ENCODE measurements at places on chromosomes 3 and 15. TPM values are rescaled to one million over a fixed set of nuclear protein-coding genes. Genes with fewer than 3 reads are reported as not detected.

LTK gene
- 9.2 TPM for total RNA-seq

- H3K27me3 ChIP-seq, result no peaks in the 10 kb centered on the region
- H3K4me3 ChIP-seq, result no peak overlapping the region
- H3K36me3 ChIP-seq, result no peaks in the 10 kb centered on the region
- no peak overlapping the region for H3K27ac ChIP-seq
- H3K4me1 ChIP-seq, result peaks cover 6% of the 10 kb centered on the region
These were observed 53.6 kb downstream of the RHCG start for GRCh38 chr15:89442671-89443307.

DNA sequence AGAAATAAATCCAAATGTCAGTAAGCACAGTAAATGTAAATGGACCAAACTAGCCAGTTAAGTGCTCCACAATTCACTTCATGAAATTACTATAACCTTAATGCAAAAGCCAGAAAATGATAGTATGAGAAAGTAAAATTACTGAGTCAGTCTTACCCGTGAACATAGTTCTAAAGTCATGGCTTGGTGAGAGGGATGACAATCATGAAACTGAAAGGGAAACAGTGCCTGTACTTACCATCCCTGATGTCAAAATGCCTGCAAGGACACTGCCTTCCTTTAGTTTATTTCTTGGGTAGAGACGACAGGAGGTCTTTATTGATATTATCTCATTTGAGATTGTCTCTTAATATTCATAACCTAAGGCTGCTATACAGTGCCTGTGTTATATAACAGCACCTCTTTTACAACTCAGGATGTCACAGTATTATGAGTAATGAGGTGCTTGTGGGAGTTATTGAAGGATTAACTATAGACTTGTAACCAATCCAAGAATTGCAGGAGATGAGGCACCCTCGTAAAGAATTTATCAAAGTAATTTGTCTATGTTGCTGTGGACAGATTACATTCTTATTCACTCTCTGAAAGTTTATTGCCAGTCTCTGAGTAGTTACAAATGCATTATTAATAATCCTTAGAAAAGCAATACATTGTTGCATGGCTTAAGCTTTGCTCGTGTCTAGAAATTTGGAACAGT, 142.9 kb upstream of the BFSP2 start:
- DNase-seq, result no peak
- no peaks in the 10 kb centered on the region for H3K36me3 ChIP-seq
- 0 out of 2 replicates have a peak, but pooled peaks cover 12% of the 10 kb centered on the region for H3K27me3 ChIP-seq
- no peak overlapping the region for H3K27ac ChIP-seq

DNA sequence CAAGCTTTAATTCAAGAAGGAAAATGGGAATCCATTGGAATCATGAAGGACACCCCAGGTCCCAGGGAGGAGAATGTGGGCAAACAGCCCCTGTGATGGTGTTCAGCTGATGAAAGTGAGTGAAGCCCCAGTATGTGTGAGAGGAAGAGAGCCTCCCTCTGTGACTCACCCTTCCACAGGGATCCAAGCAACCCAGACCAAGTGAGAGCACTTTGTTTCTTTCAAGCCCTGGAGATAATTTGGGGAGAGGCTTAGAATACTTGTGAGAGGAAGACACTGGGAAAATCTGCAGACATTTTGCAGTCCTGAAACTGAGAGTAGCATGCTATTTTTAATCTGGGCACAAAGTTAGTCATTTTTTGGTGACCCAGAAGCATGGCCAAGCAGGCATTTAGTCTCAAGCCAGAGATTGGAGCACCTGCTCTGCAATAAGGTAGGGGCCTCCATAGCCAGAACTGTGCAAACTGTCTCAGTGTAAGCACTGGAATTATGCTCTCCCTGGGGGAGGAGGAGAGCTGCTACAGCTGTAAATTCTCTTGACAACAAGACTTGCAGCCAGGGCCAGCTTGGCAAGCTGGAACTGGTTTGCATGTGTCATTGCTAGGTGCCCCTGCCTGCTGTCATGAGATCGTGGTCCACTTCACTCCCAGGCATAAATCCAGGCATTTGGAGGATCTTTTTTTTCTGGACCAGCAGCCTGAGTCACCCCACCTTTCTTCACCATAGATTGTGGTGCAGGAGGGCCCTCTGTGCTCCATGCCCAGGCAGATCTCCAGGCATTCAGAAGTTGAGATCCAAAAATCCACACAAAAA, 537.8 kb upstream of the DPPA4 start:
- H3K36me3 ChIP-seq, result no peaks in the 10 kb centered on the region
- no peaks in the 10 kb centered on the region for H3K4me1 ChIP-seq
- no peaks in the 10 kb centered on the region for H3K27me3 ChIP-seq
- no peak for DNase-seq
- H3K4me3 ChIP-seq, result no peak overlapping the region
- no peak overlapping the region for H3K27ac ChIP-seq

DNA sequence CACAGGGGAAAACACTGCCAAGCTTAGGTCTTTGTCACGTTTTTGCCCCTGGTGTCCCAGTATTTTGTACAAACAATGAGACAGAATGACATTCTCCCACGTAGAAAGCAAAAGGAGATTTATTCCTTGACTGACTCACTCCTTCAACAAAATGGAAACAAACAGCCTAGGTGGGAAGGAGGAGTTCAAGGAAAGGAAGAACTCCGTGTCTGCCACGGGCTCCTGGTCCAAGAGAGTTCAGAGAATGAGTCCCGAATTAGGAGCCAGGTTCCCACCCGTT, 8.1 kb downstream of the TLE3 start:
- no peaks in the 10 kb centered on the region for H3K27me3 ChIP-seq
- peaks cover 54% of the 10 kb centered on the region for H3K36me3 ChIP-seq
- DNase-seq, result no peak
- no peaks in the 10 kb centered on the region for H3K4me1 ChIP-seq
- H3K27ac ChIP-seq, result no peak overlapping the region
- H3K4me3 ChIP-seq, result no peak overlapping the region

- peaks cover 3% of the 10 kb centered on the region for H3K4me1 ChIP-seq
- no peak overlapping the region for H3K27ac ChIP-seq
- no peaks in the 10 kb centered on the region for H3K36me3 ChIP-seq
- DNase-seq, result no peak
- H3K27me3 ChIP-seq, result no peaks in the 10 kb centered on the region
These were observed 9.2 kb downstream of the SLC25A36 start for GRCh38 chr3:140950863-140951262.

GRCh38 chr3:33124638-33125037, 10.8 kb downstream of the CRTAP start:
- no peaks in the 10 kb centered on the region for H3K4me1 ChIP-seq
- peaks cover 15% of the 10 kb centered on the region for H3K36me3 ChIP-seq
- no peaks in the 10 kb centered on the region for H3K27me3 ChIP-seq

DNA sequence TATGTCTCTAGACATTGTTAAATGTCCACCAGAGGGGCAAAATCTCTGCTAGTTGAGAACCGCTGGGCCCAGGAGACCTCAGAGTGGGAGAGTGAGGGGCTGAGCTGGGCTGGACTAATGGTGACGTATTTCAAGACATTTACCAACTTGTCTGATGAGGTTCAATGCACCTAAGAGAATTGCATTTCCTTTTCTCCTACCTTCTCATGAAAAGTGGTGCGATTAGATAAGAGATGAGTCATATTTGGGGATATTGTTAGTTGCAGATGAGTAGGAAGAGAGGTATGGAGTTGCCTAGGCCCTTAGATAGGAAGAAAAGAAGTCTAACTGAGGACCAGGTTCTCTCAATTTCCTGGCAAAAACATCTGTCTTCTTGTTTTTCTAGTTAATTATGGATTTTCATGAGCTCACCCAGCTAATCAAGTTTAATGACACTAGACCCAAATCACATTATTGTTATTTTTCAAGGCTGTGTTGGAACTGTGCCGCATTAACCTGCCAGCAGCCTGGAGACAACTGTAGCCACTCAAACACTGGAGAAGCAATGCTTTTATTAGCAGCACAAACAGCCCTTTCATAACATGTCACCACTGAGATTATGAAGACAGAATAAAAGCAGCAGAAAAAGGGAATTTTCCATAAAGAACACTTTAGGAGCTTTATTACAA, 144.2 kb downstream of the PDCD6IP start:
- no peak overlapping the region for H3K4me3 ChIP-seq
- peaks cover 63% of the 10 kb centered on the region for H3K27me3 ChIP-seq
- no peaks in the 10 kb centered on the region for H3K36me3 ChIP-seq
- no peaks in the 10 kb centered on the region for H3K4me1 ChIP-seq

- H3K4me3 ChIP-seq, result no peak overlapping the region
- no peaks in the 10 kb centered on the region for H3K27me3 ChIP-seq
- H3K4me1 ChIP-seq, result no peaks in the 10 kb centered on the region
- H3K36me3 ChIP-seq, result no peaks in the 10 kb centered on the region
- no peak for DNase-seq
- no peak overlapping the region for H3K27ac ChIP-seq
These were observed 976.0 kb downstream of the ROBO1 start for GRCh38 chr3:78791753-78792152.

Data from HCT116 (cell line).